ENCODE measurements at places on chromosomes 2 and 18. TPM values are rescaled to one million over a fixed set of nuclear protein-coding genes. Genes with fewer than 3 reads are reported as not detected.

DNA sequence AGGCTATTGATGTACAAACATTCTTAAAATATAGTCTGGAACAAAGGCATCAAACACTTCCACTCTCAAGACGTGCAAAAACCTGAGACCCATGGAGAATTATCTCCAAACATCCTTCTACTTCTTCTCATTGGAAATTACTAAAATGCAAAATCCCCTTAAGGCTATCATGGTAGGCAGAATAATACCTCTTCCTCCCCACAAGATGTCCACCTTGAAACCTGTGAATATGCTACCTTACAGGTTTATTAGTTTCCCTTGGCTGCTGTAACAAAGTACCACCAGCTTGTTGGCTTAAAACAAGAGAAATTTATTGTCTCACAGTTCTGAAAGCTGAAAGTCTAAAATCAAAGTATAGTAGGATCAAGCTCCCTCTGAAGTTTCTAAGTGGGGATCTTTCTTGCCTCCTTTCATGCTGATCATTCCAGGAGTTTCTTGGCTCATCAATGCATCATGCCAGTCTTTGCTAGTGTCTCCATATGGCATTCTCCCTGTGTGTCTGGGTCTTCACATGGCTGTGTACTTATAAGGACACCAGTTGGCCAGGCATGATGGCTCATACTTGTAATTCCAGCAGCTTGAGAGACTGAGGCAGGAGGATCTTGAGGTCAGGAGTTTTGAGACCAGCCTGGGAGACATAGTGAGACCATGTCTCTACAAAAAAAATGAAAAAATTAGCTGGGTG, 163.7 kb upstream of the NCK2 start:
- no peak for DNase-seq

- no peak for DNase-seq
These were observed 106.3 kb upstream of the TCF4 start for GRCh38 chr18:55694291-55694690.

DNA sequence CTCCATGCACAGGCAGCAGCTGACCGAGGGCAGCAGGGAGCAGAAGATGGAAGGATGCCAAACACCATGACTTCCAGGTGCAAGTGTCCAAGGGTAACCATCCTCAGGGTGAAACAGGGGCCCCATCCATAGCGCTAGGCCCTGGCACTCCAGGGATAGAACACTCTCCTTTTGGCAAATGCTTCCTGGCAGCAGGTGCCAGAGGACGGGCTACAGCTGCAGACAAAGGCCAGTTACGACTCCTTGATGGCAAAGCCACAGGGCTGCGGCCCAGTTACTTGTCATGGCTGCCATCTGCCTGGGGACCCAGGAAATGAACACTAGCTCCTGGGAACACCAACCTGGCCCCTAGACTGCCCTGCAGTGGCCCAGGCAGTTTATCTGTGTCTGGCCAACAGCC, 178.8 kb downstream of the TMEM163 start:
- DNase-seq, result no peak

GRCh38 chr2:114550895-114551793, 108.7 kb downstream of the DPP10 start:
- peak; percentile 64 for DNase-seq

DNA sequence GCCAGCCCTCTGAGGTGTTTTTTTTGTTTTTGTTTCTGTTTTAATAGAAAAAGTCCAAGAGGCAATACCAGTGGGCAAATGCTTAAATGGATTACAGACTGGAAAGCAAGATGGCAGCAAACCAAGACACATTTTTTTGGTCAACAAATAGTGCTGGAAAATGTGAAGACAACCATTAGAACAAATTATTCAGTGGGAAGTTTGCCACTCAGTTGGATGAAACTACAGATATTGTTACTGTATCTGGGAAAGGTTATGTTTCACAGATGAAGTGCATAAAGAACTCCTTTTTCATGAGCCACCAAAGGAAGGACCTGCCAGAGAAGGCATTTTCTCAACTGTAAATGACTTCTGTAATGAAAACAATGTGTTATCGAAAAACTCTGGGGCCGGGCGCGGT, 93.0 kb upstream of the ODC1 start:
- no peak for DNase-seq

DNA sequence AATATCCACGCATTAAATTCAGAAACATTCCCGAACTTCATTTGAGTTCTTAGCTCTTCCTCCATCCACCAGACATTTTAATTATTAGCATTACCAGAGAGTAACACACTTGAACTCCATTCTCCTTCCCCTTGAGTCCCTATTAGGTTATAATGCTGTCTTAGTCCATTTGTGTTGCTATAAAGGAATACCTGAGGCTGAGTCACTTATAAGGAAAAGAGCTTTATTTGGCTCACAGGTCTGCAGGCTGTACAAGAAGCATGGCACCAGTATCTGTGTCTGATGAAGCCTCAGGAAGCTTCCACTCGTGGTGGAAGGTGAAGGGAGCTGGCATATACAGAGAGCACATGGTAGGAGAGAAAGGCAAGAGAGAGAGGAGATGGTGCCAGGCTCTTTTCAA, 25.4 kb downstream of the TBC1D8 start:
- no peak for DNase-seq

Gene LCT
- not detected for polyA plus RNA-seq

Gene IL18RAP
- 0.15 TPM for polyA plus RNA-seq

Gene ELOA2
- 0.05 TPM for polyA plus RNA-seq

Measured in muscle of back (tissue), 13 donors.